ENCODE measurements at places on chromosomes 1 and 21. TPM values are rescaled to one million over a fixed set of nuclear protein-coding genes. Genes with fewer than 3 reads are reported as not detected.
A peak's percentile ranks its signal among the peaks of the same experiment; 100 is the strongest.

GRCh38 chr1:22886211-22886610, 86.5 kb downstream of the LACTBL1 start:
- H3K27ac ChIP-seq = no peak overlapping the region
- no peak for DNase-seq
- no peaks in the 10 kb centered on the region for H3K36me3 ChIP-seq
- no peaks in the 10 kb centered on the region for H3K4me1 ChIP-seq
- no peak overlapping the region for H3K4me3 ChIP-seq

DNA sequence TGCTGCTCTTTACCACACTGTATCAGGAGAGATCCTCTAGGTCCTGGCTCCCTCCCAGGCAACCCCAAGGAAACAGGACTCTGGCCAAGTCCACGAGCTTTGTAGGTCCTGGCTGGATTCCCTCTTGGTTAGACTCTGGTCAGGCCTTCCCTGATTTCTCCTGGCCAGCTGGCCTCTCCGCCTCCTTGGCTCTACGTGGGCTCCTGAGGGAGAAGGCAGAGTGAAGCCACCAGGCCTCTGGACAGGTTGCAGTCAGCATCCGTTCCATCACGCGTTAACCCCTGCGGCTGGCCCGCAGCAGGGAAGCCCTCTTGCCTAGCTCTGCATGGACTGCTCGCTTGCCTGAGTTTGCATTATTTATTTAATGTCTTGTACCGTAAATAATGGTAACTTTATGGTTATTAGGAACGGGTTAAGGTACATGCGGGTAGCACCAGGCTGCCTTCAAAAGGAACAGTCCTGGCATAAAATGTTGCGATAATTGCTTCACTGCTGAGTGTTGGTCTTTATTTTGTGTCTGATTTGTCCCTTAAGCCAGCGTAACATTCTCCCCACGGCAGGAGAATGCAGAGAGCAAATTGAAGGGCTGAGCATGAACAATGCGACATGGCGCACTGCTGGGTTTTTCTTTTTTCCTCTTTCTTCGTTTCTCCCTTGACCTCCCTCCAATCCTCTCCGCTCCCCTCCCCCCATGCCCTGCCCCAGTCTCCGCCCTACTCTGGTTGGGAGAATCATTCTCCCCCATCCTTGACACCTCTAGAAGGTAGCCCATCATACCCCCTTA, 100.3 kb downstream of the RNF220 start:
- no peaks in the 10 kb centered on the region for H3K36me3 ChIP-seq
- H3K4me1 ChIP-seq = peaks cover 6% of the 10 kb centered on the region
- DNase-seq = no peak
- H3K27ac ChIP-seq = no peak overlapping the region

GRCh38 chr1:98119796-98120195, 199.0 kb upstream of the DPYD start:
- H3K4me1 ChIP-seq = no peaks in the 10 kb centered on the region
- no peaks in the 10 kb centered on the region for H3K27me3 ChIP-seq
- H3K36me3 ChIP-seq = no peaks in the 10 kb centered on the region
- H3K27ac ChIP-seq = no peak overlapping the region
- no peak overlapping the region for H3K4me3 ChIP-seq

- no peak overlapping the region for H3K4me3 ChIP-seq
- H3K27me3 ChIP-seq = no peaks in the 10 kb centered on the region
- H3K4me1 ChIP-seq = peaks cover 3% of the 10 kb centered on the region
- no peak overlapping the region for H3K27ac ChIP-seq
- no peak for DNase-seq
Observed at GRCh38 chr1:156963621-156964020, 43.2 kb downstream of the LRRC71 start.

- no peaks in the 10 kb centered on the region for H3K4me1 ChIP-seq
- H3K27me3 ChIP-seq = no peaks in the 10 kb centered on the region
- no peaks in the 10 kb centered on the region for H3K36me3 ChIP-seq
- no peak overlapping the region for H3K27ac ChIP-seq
- no peak overlapping the region for H3K4me3 ChIP-seq
- no peak for DNase-seq
Observed at GRCh38 chr1:218257371-218257770, 27.7 kb upstream of the RRP15 start.

- H3K27me3 ChIP-seq = no peaks in the 10 kb centered on the region
- no peak for DNase-seq
- H3K27ac ChIP-seq = no peak overlapping the region
- H3K4me1 ChIP-seq = peaks cover 3% of the 10 kb centered on the region
- no peak overlapping the region for H3K4me3 ChIP-seq
Observed at GRCh38 chr1:172938681-172939080, 112.1 kb downstream of the TNFSF18 start.

DNA sequence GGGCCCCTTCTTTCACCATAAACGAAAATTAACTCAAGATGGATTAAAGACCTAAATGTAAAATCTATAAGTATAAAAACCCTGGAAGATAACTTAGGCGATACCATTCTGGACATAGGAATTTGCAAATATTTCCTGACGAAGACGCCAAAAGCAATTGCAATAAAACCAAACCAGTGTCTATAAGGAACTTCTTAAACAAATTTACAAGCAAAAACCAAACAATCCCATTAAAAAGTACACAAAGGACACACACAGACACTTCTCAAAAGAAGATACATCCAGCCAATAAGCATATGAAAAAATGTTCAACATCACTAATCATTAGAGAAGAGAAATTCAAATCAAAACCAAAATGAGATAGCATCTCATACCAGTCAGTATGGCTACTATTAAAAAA, 78.8 kb upstream of the C1orf105 start:
- H3K4me1 ChIP-seq = peaks cover 18% of the 10 kb centered on the region
- H3K36me3 ChIP-seq = no peaks in the 10 kb centered on the region
- no peaks in the 10 kb centered on the region for H3K27me3 ChIP-seq
- no peak for DNase-seq
- no peak overlapping the region for H3K4me3 ChIP-seq

DNA sequence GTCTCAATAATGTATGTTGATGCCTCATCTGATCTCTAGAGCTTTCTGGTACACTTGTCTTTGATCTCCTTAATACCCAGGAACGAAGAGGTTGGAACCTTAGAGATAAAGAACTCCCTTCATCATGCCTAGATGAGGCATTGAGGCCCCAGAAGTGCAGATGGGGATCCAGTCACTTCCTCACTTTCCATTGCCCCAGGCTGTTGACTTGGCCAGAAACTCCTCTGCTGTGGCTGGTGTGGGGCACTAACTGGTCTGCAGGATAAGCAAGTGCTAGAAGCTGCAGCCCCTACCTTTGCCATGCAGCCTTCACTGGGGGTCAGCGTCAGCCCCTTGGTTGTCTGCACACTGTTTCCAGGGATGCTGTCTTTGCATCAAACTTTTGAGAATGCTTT, 49.9 kb downstream of the STUM start:
- no peak overlapping the region for H3K4me3 ChIP-seq
- no peaks in the 10 kb centered on the region for H3K27me3 ChIP-seq
- H3K4me1 ChIP-seq = peaks cover 16% of the 10 kb centered on the region
- no peak for DNase-seq
- no peaks in the 10 kb centered on the region for H3K36me3 ChIP-seq

- H3K4me3 ChIP-seq = no peak overlapping the region
- H3K4me1 ChIP-seq = no peaks in the 10 kb centered on the region
- no peaks in the 10 kb centered on the region for H3K27me3 ChIP-seq
- H3K36me3 ChIP-seq = no peaks in the 10 kb centered on the region
Observed at GRCh38 chr1:103265551-103265950, 157.2 kb upstream of the COL11A1 start.

DNA sequence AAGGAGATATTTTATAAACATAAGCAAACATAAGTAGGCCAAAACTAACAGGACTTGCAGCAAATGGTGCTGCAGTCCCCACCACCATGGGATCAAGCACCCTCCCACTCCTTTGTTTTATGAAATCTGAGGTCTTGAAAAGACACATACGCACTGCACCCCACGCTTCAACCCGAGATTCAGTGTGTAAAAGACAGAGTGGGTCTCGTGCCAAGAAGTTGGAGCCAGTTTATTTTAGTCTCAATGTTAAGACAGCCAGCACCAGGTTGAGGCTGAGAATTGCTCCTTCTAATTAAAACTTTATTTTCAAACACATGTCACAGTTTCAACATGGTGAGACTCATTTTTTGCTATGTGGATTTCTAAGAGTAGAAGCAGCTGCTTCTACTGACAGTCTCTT, 139.1 kb upstream of the TIAM1 start:
- H3K27ac ChIP-seq = no peak overlapping the region
- no peak overlapping the region for H3K4me3 ChIP-seq
- no peaks in the 10 kb centered on the region for H3K4me1 ChIP-seq
- H3K27me3 ChIP-seq = no peaks in the 10 kb centered on the region

- no peak for DNase-seq
- peak overlapping the region; percentile 47 for H3K27ac ChIP-seq
- no peaks in the 10 kb centered on the region for H3K36me3 ChIP-seq
- peaks cover 36% of the 10 kb centered on the region for H3K4me1 ChIP-seq
- H3K4me3 ChIP-seq = no peak overlapping the region
Observed at GRCh38 chr1:245856944-245857531, 650.0 kb downstream of the SMYD3 start.

- H3K4me1 ChIP-seq = no peaks in the 10 kb centered on the region
- no peak overlapping the region for H3K27ac ChIP-seq
- H3K27me3 ChIP-seq = no peaks in the 10 kb centered on the region
- H3K4me3 ChIP-seq = no peak overlapping the region
- no peak for DNase-seq
Observed at GRCh38 chr1:236922190-236922589, 82.1 kb downstream of the MT1HL1 start.

DNA sequence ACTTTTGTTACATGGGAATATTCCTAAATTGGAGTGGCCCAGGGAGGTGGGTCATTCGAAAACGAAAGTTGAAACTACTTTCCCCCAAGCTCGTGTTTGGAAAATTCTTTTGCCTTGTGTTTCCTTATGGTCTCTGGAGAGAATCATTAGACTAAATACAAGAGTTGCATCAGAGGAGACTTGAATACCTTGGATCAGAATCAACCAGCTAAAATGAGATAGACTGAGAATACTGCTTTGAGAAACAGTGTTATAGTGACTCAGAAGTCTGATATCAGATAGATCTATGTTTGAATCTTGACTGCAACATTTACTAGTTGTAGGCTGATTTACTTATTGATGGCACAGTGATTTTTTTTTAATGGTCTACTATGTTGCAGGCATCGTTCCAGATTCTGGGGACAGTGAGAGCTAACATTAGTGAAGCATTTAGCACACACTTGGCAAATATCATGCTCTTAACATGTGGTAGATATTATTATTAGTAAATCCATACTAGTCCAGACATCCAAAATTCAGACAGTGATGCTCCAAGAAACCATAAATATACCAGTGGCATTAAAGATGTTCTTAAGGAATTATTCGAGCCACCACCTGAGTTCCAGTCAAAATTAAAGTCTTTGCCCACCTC, 12.9 kb upstream of the ACTN2 start:
- no peak for DNase-seq
- no peak overlapping the region for H3K27ac ChIP-seq
- no peaks in the 10 kb centered on the region for H3K36me3 ChIP-seq
- no peak overlapping the region for H3K4me3 ChIP-seq

Gene GBP5
- total RNA-seq = not detected

Gene EFNA3
- 4.0 TPM for total RNA-seq

Gene MPL
- total RNA-seq = not detected

Gene RNU1-4
- under 0.01 TPM for total RNA-seq

Gene KCNK2
- total RNA-seq = 4.1 TPM

Gene PROK1
- 9.6 TPM for total RNA-seq

Gene MGST3
- total RNA-seq = 188 TPM

Gene PDZK1IP1
- total RNA-seq = not detected
